Cerebellar nuclear complex (tissue), 1 donor: ENCODE measurements at places on chromosomes 6 and 20.
A peak's percentile ranks its signal among the peaks of the same experiment; 100 is the strongest.

DNA sequence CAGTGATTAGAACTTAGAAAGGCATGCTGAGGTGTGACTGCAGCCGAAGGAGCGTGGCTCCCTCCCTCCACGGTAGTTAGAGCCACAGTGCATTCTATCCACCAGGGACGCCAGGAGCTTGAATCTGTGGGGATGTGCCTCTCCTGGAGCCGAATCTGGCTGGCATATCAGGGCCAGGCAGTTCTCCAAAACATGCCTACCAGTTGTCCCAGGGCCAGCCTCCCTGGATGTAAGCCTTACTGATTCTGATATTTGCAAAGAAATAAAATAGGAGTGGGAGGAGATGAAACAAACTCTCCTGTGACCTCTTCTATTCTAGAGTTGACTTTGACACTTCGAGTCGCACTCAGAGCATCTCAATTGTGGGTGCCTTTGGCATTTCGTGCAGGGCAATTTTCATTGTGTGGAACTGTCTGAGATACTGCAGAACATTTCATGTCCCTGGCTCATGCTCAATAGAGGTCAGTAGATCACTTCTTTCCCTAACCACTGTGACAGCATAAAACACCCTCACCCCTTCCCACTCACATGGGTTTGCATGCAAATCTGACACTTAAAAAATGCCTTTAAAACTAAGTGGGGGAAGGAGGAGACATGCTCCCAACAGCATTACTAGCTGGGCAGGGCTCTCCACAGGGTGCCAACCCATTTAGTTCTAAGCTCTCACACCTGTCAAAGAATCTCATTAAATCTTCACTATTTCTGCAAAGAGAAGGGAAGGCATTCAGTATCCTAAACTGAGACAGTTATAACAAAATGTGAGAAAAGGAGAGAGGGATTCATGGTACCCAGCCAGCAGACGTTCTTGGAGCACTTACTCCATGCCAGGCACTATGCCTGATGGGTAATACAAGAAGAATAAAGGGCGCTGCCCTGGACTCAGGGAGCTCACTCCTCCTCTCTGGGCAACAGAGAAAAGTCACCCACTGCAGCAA lies 378.9 kb downstream of the PREX1 start:
- no peak for DNase-seq

GRCh38 chr20:50085481-50086365 lies 27.2 kb downstream of the UBE2V1 start:
- DNase-seq = peak; percentile 12

- no peak for DNase-seq
Measured at GRCh38 chr20:21707999-21708737, 2.7 kb downstream of the PAX1 start.

DNA sequence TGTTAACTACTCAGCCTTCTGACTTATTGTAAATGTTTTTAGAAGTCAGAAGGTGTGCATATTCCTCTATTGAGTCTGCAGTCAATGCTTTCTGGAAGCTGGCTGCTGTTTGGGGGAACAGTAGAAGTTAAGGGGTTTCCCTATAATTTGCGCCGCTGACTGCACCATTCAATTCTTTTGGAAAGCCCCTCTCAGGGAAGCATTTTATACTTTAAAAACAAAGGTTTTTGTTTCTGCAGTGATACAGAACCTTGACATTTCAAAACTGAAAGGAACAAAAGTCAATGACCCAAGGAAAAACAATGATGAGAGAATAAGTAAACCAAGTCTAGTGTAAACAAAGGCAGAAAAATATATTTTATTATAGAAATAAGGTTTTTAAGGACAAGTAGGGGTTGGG lies 120.8 kb upstream of the TNFAIP3 start:
- DNase-seq = no peak

- no peak for DNase-seq
Measured at GRCh38 chr6:32176476-32177182, 745 bp upstream of the AGPAT1 start.

- DNase-seq = no peak
Measured at GRCh38 chr6:142376800-142377496, 75.1 kb downstream of the ADGRG6 start.

- DNase-seq = no peak
Measured at GRCh38 chr6:2982426-2983117, 11.2 kb upstream of the SERPINB6 start.

GRCh38 chr20:36585410-36586125 lies 12.2 kb downstream of the TGIF2 start:
- DNase-seq = no peak

DNA sequence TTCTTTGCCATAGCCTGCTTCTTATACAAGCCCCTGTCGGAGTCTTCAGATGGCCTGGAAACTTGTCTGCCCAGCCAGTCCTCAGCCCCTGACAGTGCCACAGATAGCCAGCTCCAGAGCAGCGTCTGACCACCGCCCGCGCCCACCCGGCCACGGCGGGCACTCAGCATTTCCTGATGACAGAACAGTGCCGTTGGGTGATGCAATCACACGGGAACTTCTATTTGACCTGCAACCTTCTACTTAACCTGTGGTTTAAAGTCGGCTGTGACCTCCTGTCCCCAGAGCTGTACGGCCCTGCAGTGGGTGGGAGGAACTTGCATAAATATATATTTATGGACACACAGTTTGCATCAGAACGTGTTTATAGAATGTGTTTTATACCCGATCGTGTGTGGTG lies 29.5 kb downstream of the SLCO4A1 start:
- no peak for DNase-seq
